Bronchus fibroblast of lung (primary cell): ENCODE measurements at places on chromosomes 16 and 17. TPM values are rescaled to one million over a fixed set of nuclear protein-coding genes. Genes with fewer than 3 reads are reported as not detected.

EMP2 gene
- 20.5 and 23.4 TPM in 2 replicates for total RNA-seq

SLC16A6 gene
- total RNA-seq: 0.50 and 0.89 TPM in 2 replicates

SLC52A1 gene
- total RNA-seq: 0.15 TPM in 1 of 2 replicates, not detected in the other

SRSF2 gene
- total RNA-seq: 284 and 285 TPM in 2 replicates

KRT40 gene
- total RNA-seq: not detected in 2 replicates

SULT1A2 gene
- total RNA-seq: not detected in 2 replicates
